ENCODE measurements at places on chromosomes 1 and 21. TPM values are rescaled to one million over a fixed set of nuclear protein-coding genes. Genes with fewer than 3 reads are reported as not detected.

USP21 gene
- total RNA-seq: 11.0 TPM

TNFRSF8 gene
- total RNA-seq: 0.20 TPM

RC3H1 gene
- total RNA-seq: 35.6 TPM

DIRAS3 gene
- total RNA-seq: 6.2 TPM

CLCA4 gene
- total RNA-seq: 1.6 TPM

KMO gene
- 0.99 TPM for total RNA-seq

SNX7 gene
- total RNA-seq: 40.4 TPM

SV2A gene
- total RNA-seq: 90.7 TPM

NBPF4 gene
- not detected for total RNA-seq

ZBTB17 gene
- 37.5 TPM for total RNA-seq

LRP8 gene
- total RNA-seq: 22.7 TPM

ARTN gene
- 0.61 TPM for total RNA-seq

CELA3B gene
- not detected for total RNA-seq

OLFM3 gene
- 62.9 TPM for total RNA-seq

CR1 gene
- total RNA-seq: 1.2 TPM

TENT5C gene
- total RNA-seq: 15.3 TPM

COL18A1 gene
- 309 TPM for total RNA-seq

C1orf87 gene
- total RNA-seq: 1.8 TPM

CD53 gene
- 39.9 TPM for total RNA-seq

RAB25 gene
- total RNA-seq: not detected

FAM163A gene
- total RNA-seq: 1.9 TPM

PIAS3 gene
- 30.9 TPM for total RNA-seq

TEX38 gene
- total RNA-seq: not detected

FCER1G gene
- 18.5 TPM for total RNA-seq

TRABD2B gene
- total RNA-seq: 0.89 TPM

LCE2A gene
- total RNA-seq: not detected

PTCH2 gene
- total RNA-seq: 1.5 TPM

LINGO4 gene
- total RNA-seq: 2.0 TPM

ZNF593OS gene
- total RNA-seq: not detected

GPR52 gene
- 1.9 TPM for total RNA-seq

CAPZB gene
- total RNA-seq: 197 TPM

SPRR1A gene
- not detected for total RNA-seq

NOS1AP gene
- 4.2 TPM for total RNA-seq

PRAMEF8 gene
- total RNA-seq: not detected

CD160 gene
- 0.11 TPM for total RNA-seq

A3GALT2 gene
- total RNA-seq: not detected

GSTM2 gene
- 86.2 TPM for total RNA-seq
